HFFc6 (cell line): ENCODE measurements at places on chromosomes 1 and 21. TPM values are rescaled to one million over a fixed set of nuclear protein-coding genes. Genes with fewer than 3 reads are reported as not detected.

OR10Z1 gene
- total RNA-seq = not detected in 3 replicates

SELENOF gene
- 262 to 300 TPM (median 295 TPM) in 3 replicates for total RNA-seq

SEC16B gene
- 1.3 and 1.9 TPM in 2 replicates for total RNA-seq

CFAP107 gene
- total RNA-seq = not detected in 3 replicates

SMCP gene
- not detected in 3 replicates for total RNA-seq

AMY1B gene
- not detected in 3 replicates for total RNA-seq

TDRD5 gene
- not detected in 3 replicates for total RNA-seq

LCK gene
- total RNA-seq = not detected in 3 replicates

LHX8 gene
- total RNA-seq = not detected in 3 replicates

SPRR5 gene
- not detected in 3 replicates for total RNA-seq

AMY2B gene
- total RNA-seq = 0.28 and 0.81 TPM in 2 replicates
